ENCODE measurements at places on chromosomes 5 and 9.

DNA sequence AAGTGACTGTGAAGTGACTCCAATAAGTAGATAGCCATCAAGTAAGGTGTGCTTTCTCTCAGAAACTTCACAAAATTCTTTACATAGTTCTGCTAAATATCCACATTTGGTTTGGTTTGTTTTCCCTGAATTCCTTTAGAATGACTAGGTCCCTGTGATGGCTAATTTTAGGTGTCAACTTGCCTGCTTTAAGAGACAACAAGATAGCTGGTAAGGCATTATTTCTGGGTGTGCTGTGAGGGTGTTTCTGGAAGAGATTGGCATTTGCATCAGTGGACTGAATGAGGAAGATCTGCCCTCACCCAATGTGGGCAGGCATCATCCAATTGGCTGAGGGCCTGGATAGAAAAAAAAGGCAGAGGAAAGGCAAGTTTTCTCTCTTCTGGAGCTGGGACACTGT lies 8.3 kb upstream of the PTBP3 start:
- DNase-seq: no peak

DNA sequence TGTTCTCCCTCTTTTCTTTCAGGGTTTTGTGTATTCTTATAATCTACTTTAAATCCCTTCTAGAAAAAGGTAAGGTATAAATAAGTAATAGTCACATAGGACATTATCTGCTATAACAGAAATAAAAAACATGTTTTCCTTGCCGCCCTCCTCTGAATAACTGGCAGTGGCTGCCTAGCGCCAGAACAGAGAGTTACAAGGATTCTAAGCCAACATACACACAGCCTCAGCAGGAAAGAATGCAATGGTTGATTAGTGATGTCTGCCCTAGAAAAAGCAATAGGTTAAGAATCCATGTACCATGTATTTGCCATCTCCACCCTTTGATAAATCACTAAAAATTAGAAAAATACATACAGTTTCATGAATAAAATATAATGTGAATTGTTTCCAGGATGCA lies 4.9 kb downstream of the MED27 start:
- DNase-seq: no peak

DNA sequence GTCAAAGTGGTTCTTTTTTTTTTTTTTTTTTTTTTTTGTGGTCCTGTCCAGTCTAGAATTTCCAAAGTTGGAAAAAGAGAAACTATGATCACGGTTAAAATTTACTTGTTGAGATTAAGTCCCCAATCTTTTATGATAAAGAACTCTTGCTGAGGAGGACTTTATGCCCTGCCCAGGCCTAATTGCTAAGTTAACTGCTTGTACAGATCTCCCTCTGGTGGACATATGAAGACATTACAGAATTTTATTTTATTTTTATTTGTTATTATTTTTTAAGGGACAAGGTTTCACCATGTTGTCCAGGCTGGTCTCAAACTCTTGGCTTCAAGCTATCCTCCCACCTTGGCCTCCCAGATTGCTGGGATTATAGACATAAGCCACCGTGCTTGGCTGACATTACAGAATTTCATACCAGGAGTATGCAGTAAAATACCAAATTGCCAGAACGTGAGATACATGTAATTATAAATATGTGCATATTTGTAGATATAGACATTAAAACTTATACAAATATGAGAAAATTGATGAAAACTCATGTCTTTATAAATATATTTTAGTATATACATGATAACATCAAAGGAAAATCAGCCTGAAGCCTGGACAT lies 91.2 kb downstream of the RFK start:
- no peak for DNase-seq

DNA sequence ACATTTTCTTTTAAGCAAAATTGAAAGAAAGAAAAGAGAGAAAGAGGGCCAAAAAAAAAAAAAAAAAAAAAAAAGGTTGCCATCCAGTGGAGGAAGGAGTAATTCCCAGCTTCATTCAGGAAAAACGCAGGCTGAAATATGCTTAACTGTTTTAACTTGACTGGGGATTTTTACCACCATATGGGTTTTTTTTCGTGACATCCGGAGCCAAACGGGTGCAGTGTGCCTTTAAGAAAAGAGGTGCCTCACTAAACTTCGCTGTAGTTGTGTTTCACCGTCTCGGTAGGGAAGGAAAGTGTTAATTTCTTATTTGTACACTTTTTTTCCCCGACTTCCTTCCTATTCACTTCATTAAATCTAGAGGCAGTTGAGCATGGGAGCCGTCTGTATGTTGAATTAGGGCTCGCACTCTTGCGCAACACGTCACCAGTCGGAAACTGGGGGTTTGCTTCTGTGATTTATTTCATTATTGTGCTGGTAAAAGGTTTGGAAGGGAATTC lies 143.0 kb downstream of the SMARCA2 start:
- DNase-seq: no peak

DNA sequence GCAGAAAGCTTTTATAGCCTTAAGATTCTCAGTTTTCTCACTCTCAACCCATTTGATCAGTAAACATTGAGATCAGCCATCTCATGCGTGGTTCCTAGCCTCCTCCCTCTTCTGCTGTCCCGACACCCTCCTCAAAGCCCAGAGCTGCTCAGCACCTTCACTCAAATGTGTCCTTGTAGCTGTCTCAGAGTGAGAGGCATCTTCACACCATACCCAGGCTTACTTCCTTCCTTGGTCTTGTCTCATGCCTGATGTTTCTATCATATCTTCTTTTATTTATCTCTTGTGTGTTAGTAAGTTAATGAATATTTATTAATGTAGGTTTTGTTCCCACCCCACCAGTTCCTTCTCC lies 72.4 kb upstream of the SNX2 start:
- no peak for DNase-seq

DNA sequence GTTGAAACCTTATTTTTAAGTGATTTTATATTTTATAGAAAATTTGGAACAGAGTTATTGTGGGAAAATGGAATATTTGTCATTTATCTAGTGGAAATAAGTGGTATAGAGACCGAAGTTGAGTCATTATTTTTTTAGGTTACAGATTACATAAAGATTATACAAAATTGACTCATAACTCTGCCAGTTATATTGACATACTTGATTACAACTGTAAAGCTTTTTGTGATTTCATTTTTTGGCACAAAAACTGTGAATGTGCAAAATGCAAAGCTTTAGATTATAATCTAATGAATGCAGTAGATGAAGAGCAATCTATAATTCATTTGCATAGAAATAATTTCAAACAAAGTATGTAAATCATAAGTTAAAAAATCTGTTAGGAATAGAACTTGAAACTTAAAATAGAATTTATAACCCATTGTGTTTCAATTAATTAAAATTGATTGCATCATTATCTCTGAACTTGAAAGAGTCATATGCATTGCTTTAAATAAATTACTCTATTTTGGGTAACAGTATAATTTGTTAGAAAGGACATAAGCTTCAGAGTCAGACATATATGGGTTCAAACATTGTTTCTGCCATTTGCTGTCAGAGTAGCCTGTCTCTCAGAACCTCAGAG lies 280.4 kb downstream of the FER start:
- DNase-seq: no peak

Measured in CMK (cell line).